WERI-Rb-1 (cell line): ENCODE measurements at places on chromosomes 5 and 9.

- no peak for DNase-seq
Measured at GRCh38 chr5:134600600-134600999, 32.0 kb downstream of the SAR1B start.

DNA sequence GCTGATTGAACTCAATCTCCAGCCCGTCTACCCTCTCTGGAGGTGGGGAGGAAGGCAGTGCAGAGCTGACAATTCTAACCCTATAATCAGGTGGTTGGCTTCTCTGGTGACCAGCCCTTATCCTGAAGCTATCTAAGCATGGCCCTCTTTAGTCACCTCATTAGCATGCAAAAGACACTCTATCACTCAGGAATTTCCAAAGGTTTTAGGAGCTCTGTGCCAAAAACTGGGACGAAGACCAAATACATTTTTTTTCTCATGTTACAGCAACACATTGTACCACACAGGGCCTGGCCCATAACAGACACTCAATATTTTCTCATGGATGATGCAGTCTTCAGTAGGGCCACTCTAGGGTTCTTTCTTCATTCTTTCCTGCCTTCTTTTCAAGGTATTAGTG, 118.8 kb upstream of the VLDLR start:
- no peak for DNase-seq

DNA sequence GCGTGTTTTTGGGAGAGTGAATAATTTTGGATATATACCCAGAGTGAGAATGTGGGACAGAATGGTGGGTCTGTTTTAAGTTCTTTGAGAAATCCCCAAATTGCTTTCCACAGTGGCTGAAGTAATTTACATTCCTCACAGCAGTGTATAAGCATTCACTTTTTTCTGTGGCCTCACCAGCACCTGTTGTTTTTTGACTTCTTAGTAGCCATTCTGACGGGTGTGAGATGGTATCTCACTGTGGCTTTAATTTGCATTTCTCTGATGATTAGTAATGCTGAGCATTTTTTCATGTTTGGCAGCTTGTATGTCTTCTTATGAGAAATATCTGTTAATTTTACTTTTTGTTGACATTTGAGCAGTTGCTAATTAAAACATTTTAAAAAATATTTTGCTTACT, 9.4 kb upstream of the SPATA31D1 start:
- no peak for DNase-seq

GRCh38 chr5:14812166-14812565, 59.4 kb downstream of the ANKH start:
- DNase-seq = no peak

DNA sequence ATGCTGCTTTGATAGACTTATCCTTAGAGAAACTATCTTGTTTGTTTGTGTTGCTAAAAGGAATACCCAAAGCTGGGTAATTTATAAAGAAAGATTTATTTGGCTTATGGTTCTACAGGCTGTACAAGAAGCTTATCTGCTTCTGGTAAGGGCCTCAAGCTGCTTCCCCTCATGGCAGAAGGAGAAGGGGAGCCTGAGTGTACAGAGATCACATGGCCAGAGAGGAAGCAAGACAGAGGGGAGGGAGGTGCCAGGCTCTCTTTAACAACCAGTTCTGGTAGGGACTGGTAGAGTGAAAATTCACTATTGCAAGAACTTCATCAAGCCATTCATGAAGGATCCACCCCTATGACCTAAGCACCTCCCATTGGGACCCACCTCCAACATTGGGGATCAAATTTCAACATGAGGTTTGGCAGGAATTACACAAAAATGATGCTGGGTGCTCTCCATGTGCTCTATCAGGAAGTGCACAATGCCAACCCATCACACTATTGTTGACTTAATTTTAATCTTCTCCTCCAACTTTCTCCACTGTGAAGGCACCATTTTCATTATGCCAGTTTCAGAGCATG, 115.1 kb upstream of the SHB start:
- no peak for DNase-seq

- DNase-seq = no peak
Measured at GRCh38 chr5:67005737-67006499, 190.7 kb downstream of the CD180 start.

GRCh38 chr9:92170848-92171247, 55.6 kb upstream of the SPTLC1 start:
- DNase-seq = no peak

GRCh38 chr5:133242221-133242835, 190.5 kb downstream of the HSPA4 start:
- DNase-seq = no peak

DNA sequence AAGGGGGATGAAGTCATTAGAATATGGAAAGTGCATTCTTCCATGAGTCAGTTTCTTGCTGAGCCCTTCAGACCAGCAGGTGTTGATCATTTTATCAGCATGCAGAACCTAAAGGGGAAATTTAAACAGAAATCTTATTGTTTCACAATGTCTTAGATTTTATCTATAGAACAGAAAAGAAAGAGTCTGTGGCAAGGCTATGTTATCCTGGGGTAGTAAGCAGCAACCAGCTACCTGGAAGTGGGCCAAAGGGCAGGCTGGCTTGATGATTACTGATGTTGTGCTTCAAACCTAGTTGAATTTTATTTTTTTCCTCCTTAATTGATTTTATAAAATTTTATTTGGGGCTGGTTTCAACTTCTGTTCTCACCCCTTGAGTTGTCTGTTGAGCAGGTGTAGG, 101.5 kb downstream of the LRRC70 start:
- DNase-seq = no peak

- no peak for DNase-seq
Measured at GRCh38 chr9:103798620-103799019, 295.5 kb upstream of the SMC2 start.

- DNase-seq = no peak
Measured at GRCh38 chr5:95845391-95845790, 22.9 kb upstream of the GLRX start.

- no peak for DNase-seq
Measured at GRCh38 chr5:69046375-69046957, 47.3 kb upstream of the SLC30A5 start.

DNA sequence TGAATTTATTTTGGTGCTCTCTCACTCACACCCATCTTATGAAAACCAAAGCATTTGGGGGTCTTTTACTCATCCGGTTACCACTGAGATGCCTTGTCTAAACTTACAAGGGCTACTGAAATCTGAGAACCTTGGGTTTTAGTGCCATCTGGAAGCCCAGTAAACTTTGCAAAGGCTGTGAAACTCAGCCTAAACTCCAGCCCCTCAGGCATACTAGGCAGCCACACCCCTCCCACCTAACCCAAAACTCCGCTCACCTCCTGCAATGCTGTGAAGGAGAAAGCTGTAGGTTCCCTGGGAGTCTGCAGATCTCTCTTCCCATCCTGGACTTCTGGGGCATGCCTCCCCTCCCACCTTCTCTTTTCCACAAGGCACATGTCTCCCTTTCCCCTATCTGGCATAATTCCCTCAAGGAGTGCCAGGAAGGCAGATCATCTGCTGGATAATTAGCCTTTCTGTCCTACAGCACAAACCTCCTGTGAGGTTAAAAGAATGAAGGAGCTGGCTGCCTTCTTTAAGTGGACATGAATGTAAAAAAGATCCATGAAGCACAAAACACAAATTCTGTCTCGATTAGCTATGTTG, 71.5 kb upstream of the ANXA1 start:
- no peak for DNase-seq

- DNase-seq = no peak
Measured at GRCh38 chr5:96902876-96903275, 26.6 kb downstream of the ERAP2 start.

DNA sequence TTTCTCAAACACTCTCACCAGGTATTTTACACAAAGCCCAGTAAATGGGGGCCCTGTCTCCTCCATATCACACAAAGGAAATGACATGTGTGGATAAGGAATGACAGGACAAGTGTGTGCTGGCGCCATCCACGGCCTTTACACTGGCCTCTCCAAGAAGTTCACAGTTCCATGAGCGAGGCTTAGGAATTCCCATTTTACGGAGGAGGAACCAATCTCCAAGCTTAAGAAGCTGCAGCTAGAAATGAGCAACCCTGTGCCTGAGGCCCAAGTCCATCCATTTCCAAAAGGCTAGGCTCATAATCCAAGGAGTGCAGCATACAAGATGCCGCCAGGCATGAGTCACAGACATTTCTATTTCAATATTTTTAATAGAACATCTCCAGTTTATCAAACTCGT, 203.4 kb downstream of the AUH start:
- DNase-seq = no peak

DNA sequence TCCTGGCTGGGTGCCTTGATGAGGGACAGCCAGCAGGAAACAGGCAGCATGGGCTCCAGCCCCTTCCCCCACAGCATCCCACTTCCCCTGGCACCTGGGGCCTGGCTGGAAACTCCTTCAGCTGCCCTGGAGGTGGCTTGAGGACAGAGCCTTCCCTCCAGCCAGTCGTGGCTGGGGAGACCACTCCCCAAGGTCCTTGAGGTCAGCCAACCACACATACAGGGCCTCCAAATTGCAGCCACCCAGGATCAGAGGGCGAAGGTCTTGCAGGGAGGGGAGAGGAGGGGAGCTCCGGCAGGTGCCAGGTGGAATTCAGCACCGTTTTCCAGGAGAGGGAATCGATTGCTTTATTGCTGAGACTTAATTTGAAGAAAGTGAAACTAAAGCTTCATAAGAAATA, 280.4 kb downstream of the PBX3 start:
- DNase-seq = no peak

- no peak for DNase-seq
Measured at GRCh38 chr5:174120401-174121005, 75.0 kb downstream of the NSG2 start.

DNA sequence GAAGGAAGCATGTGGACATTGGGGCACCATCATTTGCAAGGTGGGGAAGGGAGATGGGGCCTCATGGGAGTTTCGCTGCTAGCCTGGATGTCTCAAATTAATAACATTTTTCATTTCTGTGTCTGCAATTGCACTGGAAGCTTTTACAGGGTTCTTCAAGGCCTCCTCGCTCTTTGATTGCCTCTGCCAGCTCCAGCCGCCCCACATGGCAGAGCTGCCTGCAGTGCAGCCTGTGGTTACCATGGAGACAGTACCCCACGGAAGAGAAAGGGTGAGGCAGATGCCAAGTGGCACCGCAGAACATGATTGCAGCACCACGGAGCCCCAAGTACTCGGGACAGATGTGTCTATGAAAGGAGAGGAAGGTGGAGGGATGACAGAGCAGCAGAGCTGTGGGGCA, 25.4 kb downstream of the CTNND2 start:
- DNase-seq = no peak

DNA sequence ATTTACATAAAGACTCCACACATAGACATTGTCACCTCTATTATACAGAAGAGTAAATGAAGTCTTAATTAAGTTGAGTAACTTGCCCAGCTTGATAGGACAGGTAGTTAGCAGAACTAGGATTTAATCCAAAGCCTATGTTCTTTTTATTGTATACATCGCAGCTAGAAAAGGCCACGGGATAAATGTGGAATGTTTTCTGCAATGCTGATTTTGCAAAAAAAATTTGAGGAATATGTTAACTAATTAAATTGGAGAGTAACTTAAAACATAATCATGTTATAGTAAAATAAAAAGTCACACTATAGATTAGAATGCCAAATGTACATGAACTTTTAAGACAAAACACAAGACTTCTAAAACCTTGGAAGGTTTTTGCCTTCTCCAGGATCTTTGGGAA, 41.1 kb downstream of the POLK start:
- no peak for DNase-seq

DNA sequence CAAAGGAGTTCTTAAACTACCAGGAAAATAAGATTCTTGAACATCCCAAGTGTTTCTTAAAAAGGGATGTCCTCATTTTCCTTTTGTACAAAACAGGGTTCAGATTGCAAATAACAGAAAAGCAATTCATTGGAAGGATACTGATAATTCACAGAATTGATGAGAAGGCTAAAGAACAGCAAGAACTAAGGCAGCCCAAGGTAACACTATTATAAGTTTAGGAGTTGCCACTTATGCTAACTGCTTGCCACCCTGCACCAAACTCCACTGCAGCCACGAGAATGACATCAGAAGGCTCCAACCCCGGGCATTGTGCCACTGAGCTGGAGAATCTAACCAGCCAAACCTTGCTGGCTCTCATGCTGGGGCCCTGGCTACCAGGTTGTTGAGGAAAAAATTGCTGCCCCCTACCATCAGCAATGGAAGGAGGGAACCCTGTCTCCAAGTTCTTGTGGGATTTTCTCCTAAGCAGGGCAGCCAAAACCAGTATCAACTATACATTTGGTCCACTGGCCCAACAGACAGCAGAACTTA, 123.4 kb downstream of the ARL15 start:
- DNase-seq = no peak

DNA sequence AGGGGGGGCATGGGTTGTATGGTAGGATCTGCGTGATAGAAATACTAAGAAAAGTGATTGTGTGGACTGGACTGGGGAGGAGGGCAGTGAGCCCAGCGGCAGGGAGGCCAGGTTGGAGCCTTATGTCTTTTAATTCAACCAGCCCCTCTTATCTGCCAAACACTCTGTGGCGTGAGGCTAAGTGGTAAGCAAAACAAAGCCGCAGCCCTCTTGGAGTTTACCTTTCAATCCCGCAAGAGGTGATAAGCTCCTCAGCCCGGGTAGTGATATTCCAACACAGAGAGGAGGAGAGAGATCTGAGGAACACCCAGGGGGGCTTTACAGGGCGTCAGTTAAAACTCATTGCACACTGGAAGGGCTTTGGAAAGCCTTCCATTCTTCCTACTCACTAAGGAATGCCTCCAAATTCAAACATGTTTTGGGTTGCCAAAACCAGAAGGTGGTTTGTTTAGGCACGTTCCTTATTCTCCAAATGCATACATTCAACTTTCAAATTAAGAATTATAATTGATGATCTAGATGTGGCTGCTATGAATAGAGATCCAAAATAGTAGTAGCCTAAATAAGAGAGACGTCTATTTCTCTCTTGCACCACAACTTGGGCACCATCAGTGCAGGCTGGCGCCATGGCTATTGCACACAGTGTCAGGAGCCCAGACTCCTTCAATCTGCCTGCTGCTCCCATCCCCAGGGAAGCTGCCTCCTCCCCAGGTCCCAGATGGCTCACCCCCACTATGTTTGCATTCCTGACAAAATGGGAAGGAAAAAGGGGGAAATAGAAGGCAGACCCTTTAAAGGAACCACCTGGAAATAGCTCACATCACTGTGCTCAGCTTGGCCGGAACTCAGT, 75.1 kb upstream of the FSTL4 start:
- no peak for DNase-seq
